ENCODE measurements at places on chromosomes 12 and 14. TPM values are rescaled to one million over a fixed set of nuclear protein-coding genes. Genes with fewer than 3 reads are reported as not detected.

GRCh38 chr12:6346235-6346832 is 4.5 kb upstream of the TNFRSF1A start:
- DNase-seq = no peak

GRCh38 chr14:23359722-23360447 is 5.1 kb downstream of the EFS start:
- DNase-seq = no peak

DNA sequence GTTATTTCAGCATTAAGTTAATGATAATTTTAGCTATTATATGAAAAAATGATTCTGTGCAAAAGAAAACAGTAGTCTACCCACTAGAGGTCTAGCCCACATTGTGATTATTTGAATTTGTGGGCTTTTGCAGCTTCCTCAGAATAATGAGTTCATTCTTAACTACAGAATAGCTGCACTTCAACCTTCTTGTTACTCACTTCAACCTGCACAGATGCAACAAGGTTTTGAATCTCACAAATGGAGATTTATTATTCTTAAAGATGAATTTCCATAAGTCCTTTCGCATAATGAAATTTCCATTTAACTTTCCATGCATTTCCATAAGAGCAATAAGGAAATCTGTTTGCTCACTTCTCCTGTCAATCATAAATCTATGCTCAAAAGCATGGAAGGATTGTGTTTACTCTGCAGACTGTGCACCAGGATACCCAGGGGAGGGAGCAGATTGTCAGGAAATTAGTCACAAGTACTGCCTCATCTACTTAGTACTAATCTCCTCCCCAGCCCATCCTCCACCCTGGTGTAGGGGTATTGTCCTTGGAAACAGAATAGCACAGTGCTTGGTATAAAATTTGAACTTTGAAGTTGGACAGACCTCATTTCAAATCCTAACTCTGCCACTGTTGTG is 24.1 kb downstream of the PTGER2 start:
- DNase-seq = no peak

GRCh38 chr12:53065470-53065869 is 13.7 kb downstream of the SPRYD3 start:
- DNase-seq = no peak

DNA sequence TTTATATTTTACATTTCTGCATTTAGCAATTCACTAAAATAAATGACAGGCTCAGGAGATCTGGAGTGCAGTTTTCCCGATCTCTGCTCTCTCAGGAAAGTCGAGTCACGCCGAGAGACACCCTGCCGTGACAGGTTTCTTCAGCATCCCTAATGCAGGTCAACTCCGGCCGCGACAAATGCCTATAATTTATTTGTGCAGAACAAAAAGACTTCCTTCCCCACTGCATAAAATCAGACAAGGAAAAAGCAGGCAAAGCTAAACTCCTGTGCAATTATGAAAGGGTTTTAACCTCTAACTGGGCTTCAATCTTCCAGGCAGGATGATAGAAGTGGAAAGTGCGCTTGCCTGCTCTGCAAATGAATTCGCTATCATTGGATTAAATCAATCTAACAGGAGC is 28.1 kb downstream of the SPRING1 start:
- DNase-seq = no peak

GRCh38 chr12:77947330-77947729 is 116.6 kb downstream of the NAV3 start:
- DNase-seq = no peak

- no peak for DNase-seq
These were observed 106.0 kb downstream of the BRMS1L start for GRCh38 chr14:35932136-35932535.

- DNase-seq = no peak
These were observed 239.5 kb downstream of the GXYLT1 start for GRCh38 chr12:41905073-41905758.

GRCh38 chr14:56870336-56870735 is 60.1 kb upstream of the OTX2 start:
- DNase-seq = no peak

DNA sequence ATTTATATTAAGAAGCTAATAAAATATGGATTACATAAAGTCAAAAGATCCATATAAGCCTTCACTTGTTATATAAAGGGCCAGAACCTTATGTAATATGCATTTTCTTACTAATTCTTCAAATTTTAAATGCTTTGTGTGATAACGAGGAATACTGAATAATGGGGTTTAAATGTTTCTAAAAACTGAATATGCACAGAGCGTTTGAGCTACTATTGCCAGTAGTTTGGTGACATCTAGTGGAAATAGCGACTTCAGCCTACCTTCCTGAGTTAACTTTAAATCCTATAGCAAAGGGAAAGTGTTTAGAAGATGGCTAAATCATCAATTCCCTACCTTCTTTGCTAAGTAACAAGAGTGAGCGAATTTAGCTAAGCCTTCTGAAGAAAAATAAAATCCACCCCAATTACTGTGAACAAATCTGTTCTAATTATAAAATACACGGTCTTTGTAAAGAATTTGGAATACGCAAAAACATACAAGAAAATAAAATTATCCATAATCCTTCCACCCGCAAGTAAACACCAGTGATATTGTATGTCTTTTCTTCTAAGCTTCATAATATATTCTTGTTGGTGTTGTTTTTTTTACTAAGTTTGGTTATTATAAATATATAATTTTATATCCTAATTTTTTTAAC is 115.5 kb upstream of the G2E3 start:
- peak; percentile 10 for DNase-seq

DNA sequence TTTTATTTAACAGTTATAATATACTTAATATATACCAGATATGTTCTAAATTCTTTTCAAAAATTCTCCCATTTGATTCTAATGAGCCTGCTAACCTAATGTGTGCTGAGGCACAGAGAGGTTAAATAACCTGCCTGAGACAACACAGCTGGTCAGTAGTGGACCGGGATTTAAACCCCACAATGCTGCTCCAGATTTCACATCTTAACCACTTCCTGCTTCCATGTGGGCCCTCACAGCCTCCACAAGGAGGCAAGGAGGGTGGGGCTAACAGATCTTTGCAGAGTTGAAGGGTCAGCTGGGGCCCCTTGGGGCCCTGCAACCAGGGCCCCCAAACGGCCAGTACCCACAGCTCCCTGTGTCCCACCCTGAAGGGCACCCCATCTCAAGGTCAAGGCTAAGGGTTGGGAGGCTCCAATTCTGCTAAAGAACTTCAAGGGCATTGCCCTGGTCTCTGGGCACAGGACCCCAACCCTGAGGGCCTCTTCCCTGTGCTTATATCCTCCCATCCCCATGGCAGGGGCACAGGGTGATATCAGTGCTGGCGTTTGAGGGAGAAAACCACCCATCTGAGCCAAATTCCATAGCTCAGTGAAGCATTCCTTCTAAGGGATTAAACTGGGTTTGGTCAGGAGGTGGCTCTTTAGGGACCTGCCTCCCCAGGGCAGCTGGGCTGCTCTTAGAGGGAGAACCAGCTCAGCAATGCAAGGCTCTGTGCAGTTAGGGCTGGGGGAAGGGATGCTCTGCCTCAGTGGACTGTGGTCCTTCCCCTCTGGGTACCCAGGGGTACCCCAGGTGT is 2.2 kb downstream of the KRT80 start:
- DNase-seq = no peak

Gene OR4Q2
- not detected for polyA plus RNA-seq

Gene ARID4A
- polyA plus RNA-seq = 33.9 TPM

GRCh38 chr14:104086661-104087461 is 1.4 kb downstream of the ASPG start:
- DNase-seq = no peak

- no peak for DNase-seq
These were observed 2.0 kb upstream of the ALX1 start for GRCh38 chr12:85277900-85278597.

Gene DNAI7
- polyA plus RNA-seq = 8.4 TPM

Gene KRT85
- polyA plus RNA-seq = not detected

Gene SRRM4
- not detected for polyA plus RNA-seq

Gene ANO2
- polyA plus RNA-seq = 3.9 TPM

DNA sequence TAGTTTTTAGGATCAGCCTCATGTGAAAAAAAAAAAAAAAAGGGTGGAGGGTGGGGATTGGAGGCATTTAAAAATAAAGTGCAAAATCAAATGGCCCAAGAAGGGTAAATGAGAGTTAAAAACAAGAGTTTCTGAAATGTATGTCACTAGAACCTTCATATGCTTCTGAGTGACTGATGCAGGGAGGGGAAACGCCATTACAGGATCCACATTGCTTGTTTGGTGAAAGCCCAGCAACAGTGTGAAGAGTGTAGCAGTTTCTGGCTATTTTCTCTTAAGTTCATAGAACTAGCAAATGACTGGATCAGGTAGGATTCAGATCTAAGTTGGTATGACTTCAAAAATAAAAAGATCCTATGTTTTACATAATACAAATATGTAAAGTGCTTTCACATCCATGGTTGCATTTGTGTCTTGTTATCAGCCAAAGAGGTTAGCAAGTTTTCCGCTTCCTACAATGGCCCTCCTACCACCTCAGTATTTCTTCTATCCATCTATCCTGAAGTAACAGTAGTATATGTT is 2.9 kb downstream of the CHPT1 start:
- no peak for DNase-seq

DNA sequence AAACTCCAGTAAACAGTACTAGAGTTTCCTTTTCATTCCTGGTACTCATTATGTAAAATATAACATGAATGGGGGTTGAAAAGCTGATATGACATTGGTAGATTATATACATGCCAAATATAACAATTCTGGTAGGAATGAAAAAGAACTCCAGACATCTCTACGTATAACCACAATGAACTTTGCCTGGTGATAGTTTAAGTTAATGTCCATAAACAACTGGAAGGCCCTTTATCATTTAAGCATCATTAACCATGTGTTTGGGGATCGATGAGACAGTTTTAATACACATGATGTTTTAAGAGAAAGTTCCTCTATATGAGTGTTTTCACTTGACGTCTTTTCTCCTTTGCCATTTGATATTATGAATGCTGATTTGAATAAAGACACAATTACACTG is 5.8 kb downstream of the PTGER2 start:
- DNase-seq = no peak

DNA sequence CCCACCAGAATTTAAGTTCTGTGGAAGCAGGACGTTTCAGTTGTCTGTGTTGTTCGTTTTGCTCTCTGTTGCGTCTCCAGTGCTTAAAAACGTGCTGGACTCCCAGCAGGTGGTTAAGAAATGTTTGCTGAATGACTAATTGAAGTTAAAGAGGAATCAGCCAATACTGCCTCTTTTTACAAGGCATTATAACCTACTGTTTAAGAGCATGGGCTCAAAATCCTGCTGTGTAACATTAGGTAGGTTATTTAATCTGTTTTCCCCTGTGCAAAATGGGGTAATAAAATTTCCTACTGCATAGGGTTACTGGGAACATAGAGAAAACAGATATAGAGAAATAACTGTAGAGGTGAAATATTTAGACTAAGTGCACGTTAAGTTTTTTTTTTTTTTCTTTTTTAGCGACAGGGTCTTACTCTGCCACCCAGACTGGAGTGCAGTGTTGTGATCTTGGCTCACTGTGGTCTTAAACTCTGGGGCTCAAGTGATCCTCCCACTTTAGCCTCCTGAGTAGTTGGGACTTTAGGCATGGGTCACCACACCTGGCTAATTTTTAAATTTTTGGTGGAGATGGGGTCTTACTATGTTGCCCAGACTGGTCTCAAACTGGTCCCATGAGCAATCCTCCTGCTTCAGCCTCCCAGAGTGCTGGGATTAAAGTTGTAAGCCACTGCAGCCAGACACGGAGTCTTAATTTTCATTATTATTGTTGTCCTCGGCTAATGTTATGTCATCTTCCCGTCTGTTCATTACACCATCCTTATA is 139.4 kb upstream of the PRICKLE1 start:
- no peak for DNase-seq

DNA sequence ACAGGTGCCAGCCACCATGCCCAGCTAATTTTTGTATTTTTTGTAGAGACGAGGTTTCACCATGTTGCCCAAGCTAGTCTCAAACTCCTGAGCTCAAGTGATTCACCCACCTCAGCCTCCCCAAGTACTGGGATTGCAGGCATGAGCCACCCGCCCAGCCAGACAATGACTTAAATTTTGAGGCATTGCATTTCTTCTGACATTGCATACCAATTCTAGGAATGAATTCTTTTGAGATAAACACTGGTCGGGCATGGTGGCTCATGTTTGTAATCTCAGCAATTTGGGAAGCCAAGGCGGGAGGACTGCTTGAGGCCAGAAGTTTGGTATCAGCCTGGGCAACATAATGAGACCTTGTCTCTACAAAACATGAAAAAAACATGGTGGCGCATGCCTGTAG is 2.5 kb upstream of the CELA1 start:
- no peak for DNase-seq

DNA sequence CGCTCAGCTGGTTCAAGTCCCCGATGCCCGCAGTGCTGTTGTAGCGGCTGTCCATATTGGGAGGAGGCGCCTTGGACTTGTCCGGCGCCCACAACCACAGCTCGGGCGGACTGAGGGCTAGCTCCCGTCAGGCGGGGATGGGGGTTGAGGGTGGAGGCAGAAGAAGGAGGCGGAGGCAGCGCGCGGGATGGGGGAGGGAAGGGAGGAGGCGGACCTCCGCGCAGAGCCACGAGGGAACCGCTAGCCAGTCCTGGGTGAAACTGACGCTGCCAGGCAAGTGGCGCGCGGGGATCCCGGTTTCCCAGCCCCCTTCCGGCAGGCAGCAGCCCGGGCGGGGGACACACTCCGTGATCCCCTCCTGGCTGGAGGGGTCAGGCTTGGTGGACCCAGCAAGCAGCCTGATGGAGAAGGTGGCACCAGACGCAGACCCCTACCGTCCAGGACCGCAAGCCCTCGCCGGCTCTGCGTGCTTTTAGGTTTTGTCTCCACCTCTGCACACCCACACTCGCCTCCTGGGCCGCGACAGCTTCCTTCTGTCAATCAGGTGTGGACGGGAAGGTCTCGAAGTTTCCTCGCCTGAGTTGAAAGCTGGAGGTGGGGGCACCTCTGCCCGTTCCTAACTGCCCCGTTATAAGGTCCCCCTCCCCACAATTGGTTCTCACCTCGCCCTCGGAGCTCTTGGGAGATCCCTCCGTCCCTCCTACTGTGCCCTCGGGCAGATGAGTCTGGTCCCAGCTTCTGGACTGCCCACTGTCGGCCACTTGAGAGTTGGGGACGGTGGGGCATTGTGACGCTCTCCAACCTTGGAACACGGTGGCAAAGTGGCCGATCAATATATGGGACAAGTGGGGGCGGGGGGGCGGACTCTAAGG is at the start of gene CPNE8:
Gene CPNE8 (minus strand): TSS at position 112 of the 872 bp plus-strand sequence. CDS start 57 bp downstream, at position 55.
- DNase-seq = peak; percentile 9

GRCh38 chr12:70576341-70577282 is 60.6 kb downstream of the PTPRB start:
- DNase-seq = peak; percentile 69

DNA sequence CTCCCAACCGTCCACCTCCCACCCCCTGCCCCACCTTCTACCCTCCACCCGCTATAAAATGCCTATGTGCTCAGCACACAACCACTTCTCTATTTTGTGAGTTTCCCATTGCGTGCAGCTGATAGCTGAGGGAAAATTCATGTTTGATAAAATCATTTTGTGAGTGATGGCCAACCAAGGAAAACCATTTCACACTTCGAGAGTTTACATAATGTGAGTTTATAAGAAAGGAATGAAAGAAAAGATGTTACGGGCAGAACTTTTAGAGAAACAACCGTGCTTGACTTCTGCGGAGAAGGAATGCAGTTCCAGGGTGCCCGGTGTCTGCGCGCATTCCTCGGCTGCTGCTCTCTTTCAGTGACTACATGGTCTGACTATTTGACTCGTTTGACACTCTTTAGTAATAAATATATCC is 140.9 kb downstream of the EFCAB11 start:
- DNase-seq = no peak

Gene CCDC85C
- polyA plus RNA-seq = 40.0 TPM

Gene OTUB2
- 5.0 TPM for polyA plus RNA-seq

GRCh38 chr12:52024845-52025230 is 18.1 kb downstream of the TAMALIN start:
- no peak for DNase-seq

Gene RIN3
- 5.6 TPM for polyA plus RNA-seq

Gene TMPRSS12
- 0.10 TPM for polyA plus RNA-seq

Gene RNFT2
- polyA plus RNA-seq = 8.0 TPM
